ENCODE measurements at places on chromosomes 13 and 19.

GRCh38 chr19:2627855-2628254, 74.6 kb downstream of the GNG7 start:
- DNase-seq: no peak

GRCh38 chr13:21445759-21446158, 13.3 kb downstream of the ZDHHC20 start:
- DNase-seq: no peak

DNA sequence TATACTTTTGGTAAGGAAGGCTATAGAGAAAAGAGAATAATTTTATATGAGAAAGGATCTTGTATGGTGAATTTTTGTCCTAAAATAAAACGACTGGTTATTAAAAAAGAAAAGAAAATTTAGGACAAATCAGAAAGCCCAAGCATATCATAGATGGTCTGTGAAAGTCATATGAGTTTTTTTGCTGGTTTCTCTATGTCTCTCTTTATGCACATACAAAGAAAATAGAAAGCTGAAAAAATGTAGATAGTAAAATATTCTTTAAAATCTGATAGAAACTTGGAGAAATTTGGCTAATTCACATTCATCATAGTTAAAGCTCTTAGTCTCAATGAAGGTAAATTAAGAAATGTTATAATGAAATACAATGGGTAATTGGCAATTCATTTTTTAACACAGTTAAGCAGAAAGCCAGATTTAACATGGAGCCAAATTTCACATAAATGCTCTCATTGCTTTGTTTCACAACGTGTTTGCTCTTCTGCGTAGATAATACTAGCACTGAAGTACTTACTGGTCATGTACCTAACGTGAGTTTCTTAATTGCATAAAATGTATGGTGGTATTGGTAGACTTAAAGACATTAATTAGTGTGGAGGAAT, 621.5 kb upstream of the ATXN8OS start:
- DNase-seq: no peak

- no peak for DNase-seq
Observed at GRCh38 chr13:96615252-96615651, 379.0 kb downstream of the OXGR1 start.

DNA sequence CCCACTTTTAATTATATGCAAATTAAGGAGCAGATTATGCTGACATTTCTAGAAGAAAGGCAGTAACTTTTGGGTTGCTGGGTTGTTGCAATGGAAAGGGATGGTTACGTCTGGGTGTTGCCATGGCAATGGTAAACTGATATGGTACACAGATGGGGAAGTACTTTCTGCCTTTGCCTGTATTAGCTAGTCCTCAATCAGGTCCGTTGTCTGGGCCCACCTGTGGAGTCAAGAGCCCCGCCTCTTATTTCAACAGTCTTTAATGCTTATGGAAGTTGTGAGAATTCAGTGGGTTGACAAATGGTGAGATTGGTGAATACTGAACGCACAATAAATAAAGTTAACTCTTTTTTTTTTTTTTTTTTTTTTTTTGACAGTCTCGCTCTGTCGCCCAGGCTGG, 30.6 kb upstream of the DPP9 start:
- no peak for DNase-seq

- no peak for DNase-seq
Observed at GRCh38 chr19:39167461-39168257, 29.1 kb upstream of the NCCRP1 start.

GRCh38 chr13:43368003-43368402, 344.6 kb downstream of the DNAJC15 start:
- peak; percentile 35 for DNase-seq

GRCh38 chr13:41595298-41595697, 137.9 kb downstream of the RGCC start:
- DNase-seq: no peak

Measured in Jurkat, Clone E6-1 (cell line).